ENCODE measurements at places on chromosomes 2 and 18.

GRCh38 chr2:18588802-18589201, 567 bp downstream of the NT5C1B start:
- no peak for DNase-seq

DNA sequence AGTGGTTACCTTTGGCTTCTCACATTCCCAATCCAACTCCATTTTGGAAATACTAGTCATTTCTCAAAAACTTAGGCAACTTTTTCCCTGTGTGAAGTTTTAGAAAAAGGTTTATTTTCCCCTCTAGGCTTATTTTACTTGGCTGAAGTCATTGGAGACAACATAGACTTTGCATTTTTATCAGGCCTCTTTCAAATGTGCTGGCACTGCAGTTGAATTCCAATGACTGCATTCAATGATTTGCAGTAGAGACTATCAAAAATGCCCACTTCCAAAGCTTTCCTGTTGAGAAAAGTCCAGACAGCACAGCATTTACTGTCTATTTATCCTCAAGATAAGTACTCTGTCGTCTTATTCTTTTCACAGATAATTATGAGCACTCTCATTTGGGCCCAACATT, 70.1 kb downstream of the ONECUT2 start:
- no peak for DNase-seq

GRCh38 chr2:118942031-118942430, at the start of gene MARCO:
MARCO (plus strand) TSS chr2:118942194; CDS start chr2:118942301, 107 bp downstream.
- no peak for DNase-seq

DNA sequence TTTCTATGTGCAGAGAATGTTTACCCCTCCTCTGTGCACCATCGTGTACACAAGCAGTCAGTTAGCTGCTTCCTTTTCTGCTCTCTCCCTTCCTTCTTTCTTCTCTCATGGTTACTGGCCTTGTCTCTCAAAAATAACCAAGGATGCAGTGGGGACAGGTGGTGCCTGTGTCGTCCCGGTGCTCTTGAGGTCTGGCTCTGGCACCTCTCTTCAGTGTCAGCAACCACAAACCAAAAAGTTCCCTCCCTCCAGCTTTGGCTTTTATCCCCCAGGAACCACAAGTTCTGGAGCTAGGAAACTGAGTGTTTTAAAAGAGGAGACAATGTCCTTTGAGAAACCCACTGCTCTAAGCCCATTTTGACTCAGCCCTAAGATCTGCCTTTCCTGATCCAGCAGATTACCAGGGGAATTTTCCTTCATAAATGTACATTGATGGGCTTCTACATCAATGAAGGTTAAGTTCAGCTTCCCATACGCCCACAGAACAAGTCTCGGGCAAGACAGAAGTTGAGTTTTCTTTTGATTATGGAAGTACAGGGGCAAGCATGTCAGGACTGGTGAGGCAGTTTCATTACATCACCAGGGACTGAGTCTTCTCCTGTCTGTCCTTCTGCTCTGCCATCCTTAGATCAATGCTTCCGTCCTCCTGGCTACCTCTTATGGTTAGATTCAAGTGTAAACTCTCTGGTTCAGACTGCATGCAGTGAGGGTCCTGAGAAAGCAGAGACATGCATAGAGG, 232.2 kb downstream of the SETBP1 start:
- no peak for DNase-seq

DNA sequence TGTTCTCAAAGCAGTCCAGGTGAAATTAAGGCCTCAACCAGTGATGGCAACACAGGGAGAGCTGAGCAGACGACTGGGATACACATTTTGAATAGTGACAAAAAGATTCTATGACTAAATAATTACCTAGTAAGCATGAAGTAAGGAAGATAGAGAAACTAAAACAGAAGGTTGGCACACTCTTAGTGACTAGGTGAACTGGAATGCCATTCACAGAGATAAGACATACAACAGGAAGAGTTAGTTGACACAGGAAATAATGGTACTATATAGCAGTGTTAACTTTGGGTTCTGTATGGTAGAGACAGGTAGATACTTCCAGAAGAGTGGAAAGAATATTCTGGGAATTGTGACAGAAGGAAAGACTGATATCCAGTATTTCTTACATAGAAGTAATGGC, 181.8 kb upstream of the NT5C1B start:
- no peak for DNase-seq
